ENCODE measurements at places on chromosomes 5 and 9.

DNA sequence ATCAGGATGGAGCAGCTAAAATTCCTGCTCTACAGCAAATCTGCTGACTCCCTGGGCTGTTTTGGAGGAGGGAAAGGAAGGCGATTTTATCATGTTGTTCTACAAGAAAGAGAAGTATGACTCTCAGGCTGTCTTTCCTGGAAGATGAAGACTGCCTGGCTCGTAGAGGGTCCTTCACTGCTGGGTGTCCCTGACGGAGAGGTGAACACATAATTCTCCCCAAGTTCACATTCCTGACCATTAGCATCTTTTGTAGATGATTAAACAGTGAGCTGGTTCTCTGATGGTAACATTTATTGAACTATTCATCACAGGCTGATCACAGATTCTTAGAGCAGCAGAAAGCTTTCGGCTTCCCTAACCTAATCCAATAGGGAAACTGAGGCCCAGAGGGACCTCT is 212.4 kb upstream of the GLRA1 start:
- DNase-seq: no peak

- no peak for DNase-seq
Measured at GRCh38 chr5:179171251-179171815, 111.2 kb downstream of the ZNF354C start.

- no peak for DNase-seq
Measured at GRCh38 chr5:40945111-40945510, 35.8 kb downstream of the C7 start.

GRCh38 chr5:82426464-82427154 is 148.5 kb upstream of the RPS23 start:
- no peak for DNase-seq

- no peak for DNase-seq
Measured at GRCh38 chr5:173020154-173020581, 36.0 kb upstream of the CREBRF start.

GRCh38 chr9:105064248-105065097 is 136.5 kb upstream of the ABCA1 start:
- DNase-seq: no peak

DNA sequence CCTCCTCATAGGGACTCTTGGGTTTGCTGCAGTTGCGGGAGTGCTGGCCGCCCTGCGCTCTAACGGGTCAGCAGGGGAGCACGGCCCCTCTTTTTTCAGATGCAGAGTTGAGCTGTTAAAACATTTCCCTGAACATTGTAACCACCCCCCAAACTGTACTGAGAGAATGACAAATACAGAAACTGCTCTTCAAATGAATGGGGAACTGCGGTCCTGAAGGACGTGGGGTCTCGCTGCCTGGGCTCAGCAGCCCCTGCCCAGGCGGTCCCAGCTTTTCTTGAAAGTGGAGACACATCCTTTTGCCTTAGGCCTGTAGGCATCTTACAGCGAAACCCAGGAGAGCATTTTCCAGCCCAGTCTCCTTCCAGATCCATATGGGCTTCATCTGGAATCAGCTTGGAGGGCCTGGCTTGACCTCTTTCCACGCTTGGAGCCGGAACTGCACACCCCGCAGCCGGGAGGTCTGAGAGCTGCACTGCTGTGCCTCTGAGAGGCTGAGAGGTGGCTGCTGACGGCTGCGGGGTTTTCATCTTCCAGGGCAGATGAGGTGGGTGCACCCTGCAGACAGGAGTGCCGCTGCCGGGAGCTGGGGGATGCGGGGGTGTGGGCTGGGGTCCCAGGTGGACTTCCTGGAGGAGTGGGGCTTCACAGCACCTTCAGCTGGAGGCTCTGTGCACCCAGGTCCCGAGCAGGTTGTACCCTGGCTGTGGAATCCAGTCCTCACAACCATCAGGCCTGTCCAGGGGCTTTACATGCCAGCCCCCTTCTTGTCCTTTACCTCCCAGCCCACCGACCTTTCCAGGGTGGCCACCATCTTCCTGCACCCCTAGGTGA is 1.2 kb upstream of the AGPAT2 start:
- DNase-seq: no peak

- DNase-seq: no peak
Measured at GRCh38 chr5:120507800-120508463, 43.8 kb downstream of the PRR16 start.

DNA sequence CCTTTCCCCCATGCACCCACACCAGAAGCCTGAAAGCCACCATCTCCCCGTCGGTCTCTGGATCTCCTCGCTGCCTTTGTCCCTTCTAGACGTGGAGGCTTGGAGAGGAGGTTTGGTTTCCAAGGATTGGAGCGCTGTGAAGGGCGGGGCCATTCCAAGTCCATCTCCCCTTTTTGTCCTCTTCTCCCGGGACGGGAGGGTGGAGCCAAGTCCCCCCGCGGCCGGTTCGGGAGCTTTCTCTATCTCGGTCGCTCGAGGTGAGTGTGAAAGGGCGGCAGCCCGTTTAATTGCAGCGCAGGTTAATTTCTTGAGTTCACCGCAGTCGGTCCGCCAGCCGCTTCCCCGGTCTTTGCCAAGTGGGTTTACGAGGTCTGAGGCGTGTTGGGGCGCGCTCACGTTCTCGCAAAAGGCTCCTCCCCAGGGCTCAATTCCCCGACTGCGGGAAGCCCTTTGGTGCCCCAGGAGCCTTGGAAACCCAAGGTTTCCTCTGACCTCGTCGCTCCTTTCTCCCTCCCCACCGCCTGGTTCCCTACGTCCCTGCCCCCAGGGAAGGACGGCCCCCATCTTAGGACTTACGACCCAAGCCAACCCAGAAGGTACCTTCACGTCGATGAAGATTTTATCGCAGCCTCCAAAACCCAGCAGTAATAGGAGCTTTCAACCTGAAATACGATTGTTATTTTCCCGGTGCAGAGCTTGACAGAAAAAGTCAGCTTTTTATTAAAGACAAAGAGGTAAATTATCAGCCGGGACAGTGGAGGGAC is 2.8 kb upstream of the ZNF462 start:
- no peak for DNase-seq

Data from stimulated activated CD4-positive, alpha-beta T cell treated with anti-CD3 and anti-CD28 coated beads, Interleukin-1b, Interleukin-23, amount 100 ng/mL, for 24 hours (primary cell).